MCF 10A (cell line): ENCODE measurements at places on chromosomes 6 and 20. TPM values are rescaled to one million over a fixed set of nuclear protein-coding genes. Genes with fewer than 3 reads are reported as not detected.

GRCh38 chr6:126447367-126447766, 107.5 kb downstream of the CENPW start:
- H3K27ac ChIP-seq = no peak overlapping the region
- no peak overlapping the region for H3K4me3 ChIP-seq
- H3K27me3 ChIP-seq = no peaks in the 10 kb centered on the region
- no peaks in the 10 kb centered on the region for H3K36me3 ChIP-seq
- DNase-seq = no peak

STX11 gene
- total RNA-seq = 1.1 and 2.1 TPM in 2 replicates

DNA sequence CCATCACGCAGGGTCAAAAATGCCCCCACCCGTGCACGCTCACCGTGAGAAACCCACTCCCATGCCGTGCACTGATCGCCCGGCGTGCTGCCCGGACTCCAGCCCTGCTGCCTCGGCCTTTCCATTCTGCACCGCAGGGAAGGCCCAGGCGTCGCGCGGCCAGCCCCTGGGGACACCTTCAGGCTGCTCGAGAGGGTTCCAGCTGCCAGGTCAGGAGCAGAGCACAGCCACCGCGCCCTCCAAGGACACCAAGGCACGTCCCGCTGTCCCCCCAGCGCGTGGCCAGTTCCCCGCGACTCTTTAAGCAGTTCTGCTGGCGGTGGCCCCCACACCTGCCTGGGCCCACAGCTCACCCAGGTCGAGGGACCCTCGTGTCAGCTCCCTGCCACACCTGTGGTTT, 314.3 kb upstream of the QKI start:
- no peaks in the 10 kb centered on the region for H3K36me3 ChIP-seq
- DNase-seq = no peak
- no peaks in the 10 kb centered on the region for H3K4me1 ChIP-seq

GRCh38 chr20:61230-61629, 26.2 kb upstream of the DEFB125 start:
- H3K4me1 ChIP-seq = no peaks in the 10 kb centered on the region
- no peaks in the 10 kb centered on the region for H3K36me3 ChIP-seq
- H3K27me3 ChIP-seq = no peaks in the 10 kb centered on the region
- DNase-seq = no peak
- no peak overlapping the region for H3K4me3 ChIP-seq

DNA sequence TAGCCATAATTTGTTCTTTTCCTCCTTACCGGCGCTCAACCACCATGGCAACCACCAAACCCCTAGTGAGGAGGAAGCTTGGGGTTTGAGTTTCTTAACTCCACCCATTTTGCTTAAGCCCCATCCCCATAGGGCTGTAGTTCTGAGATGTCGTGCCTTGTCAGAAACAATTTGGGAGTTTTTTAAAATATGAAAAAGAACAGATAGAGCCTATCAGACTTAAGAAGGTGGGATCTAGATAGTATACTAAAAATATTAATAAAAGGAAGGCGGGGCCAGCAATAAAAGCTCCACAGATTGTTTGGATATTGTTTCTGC, 5.6 kb downstream of the BRD2 start:
- peak overlapping the region; percentile 90 for H3K4me3 ChIP-seq
- H3K36me3 ChIP-seq = peaks cover 87% of the 10 kb centered on the region
- H3K27ac ChIP-seq = peak overlapping the region; percentile 99
- no peaks in the 10 kb centered on the region for H3K27me3 ChIP-seq

DNA sequence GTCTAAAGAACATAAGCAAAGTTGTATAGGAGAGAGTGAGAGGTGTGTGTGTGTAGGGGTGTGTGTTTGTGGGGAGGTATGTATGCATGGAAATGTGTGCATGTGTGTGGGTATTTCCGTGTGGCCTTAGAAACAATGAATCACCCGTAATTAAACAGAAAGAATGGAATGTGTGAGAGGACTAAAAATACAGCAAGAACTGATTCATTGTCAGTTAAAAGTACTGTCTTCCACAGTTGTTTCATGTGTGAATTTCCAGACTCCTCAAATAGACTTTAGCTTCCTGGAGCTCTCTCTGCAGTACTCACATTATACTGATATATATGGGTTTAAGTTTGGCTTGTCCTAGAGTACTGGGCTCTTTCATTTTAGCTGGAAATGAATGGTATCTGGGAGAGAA, 145.7 kb downstream of the RIMS1 start:
- H3K4me3 ChIP-seq = no peak overlapping the region
- no peak for DNase-seq
- H3K36me3 ChIP-seq = no peaks in the 10 kb centered on the region
- H3K27ac ChIP-seq = no peak overlapping the region
- peaks cover 37% of the 10 kb centered on the region for H3K27me3 ChIP-seq

- H3K4me1 ChIP-seq = peaks cover 33% of the 10 kb centered on the region
- no peaks in the 10 kb centered on the region for H3K27me3 ChIP-seq
- peak; percentile 23 for DNase-seq
- peaks cover 42% of the 10 kb centered on the region for H3K36me3 ChIP-seq
- peak overlapping the region; percentile 88 for H3K4me3 ChIP-seq
Measured at GRCh38 chr6:131948692-131949619, 2.2 kb downstream of the CCN2 start.

DNA sequence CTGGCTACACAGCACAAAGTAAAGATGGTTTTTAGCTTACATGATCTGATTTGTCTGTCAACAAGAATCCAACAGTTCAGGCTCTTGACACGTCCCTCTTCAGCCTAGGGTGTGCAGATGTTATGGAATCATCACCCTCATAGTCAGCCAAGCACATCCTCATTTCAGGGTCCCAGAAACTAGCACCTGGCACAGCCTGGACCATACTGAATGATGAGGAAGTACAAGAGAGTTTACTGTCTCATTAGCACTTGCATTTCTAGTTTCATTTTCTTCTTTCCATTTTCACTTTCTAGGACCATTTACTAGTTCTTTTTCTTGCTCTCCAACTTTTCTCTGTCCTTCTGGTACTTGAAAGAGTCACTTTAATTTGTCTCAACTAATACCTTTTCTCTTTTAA, 6.5 kb downstream of the RIPOR2 start:
- H3K27me3 ChIP-seq = no peaks in the 10 kb centered on the region
- DNase-seq = no peak
- H3K27ac ChIP-seq = no peak overlapping the region
- no peak overlapping the region for H3K4me3 ChIP-seq

DNA sequence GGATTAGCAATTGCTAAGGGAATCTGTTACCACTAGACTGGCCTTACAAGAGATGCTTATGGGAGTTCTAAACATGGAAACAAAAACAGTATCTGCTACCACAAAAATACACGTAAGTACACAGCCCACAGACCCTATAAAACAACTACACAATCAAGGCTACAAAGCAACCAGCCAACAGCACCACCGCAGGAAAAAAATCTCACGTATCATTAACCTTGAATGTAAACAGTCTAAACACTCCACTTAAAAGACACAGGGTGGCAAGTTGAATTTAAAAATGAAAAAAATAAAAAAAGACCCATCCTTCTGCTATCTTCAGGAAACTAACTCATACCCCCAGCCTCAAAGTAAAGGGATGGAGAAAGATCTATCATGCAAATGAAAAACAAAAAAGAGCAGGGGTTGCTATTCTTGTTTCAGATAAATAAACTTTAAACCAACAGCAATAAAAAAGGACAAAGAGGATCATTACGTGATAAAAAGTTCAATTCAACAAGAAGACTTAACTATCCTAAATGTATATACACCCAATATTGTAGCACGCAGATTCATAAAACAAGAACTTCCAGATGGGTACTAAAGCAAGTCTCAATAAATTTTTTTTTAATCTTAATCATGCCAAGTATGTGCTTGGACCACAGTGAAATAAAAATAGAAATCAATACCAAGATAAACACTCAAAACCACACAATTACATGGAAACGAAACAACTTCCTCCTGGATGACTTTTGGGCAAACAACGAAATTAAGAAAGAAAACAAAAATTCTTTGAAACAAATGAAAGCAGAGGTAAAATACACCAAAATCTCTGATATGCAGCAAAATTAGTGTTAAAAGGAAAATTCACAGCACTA, 52.3 kb downstream of the RNGTT start:
- H3K27me3 ChIP-seq = no peaks in the 10 kb centered on the region
- peaks cover 6% of the 10 kb centered on the region for H3K4me1 ChIP-seq
- DNase-seq = no peak
- no peak overlapping the region for H3K27ac ChIP-seq
- no peak overlapping the region for H3K4me3 ChIP-seq

BPIFB1 gene
- total RNA-seq = not detected in 2 replicates

- peaks cover 5% of the 10 kb centered on the region for H3K36me3 ChIP-seq
- no peaks in the 10 kb centered on the region for H3K4me1 ChIP-seq
- H3K4me3 ChIP-seq = no peak overlapping the region
- H3K27ac ChIP-seq = no peak overlapping the region
- no peaks in the 10 kb centered on the region for H3K27me3 ChIP-seq
Measured at GRCh38 chr20:61933951-61934715, 131.5 kb downstream of the TAF4 start.

DNA sequence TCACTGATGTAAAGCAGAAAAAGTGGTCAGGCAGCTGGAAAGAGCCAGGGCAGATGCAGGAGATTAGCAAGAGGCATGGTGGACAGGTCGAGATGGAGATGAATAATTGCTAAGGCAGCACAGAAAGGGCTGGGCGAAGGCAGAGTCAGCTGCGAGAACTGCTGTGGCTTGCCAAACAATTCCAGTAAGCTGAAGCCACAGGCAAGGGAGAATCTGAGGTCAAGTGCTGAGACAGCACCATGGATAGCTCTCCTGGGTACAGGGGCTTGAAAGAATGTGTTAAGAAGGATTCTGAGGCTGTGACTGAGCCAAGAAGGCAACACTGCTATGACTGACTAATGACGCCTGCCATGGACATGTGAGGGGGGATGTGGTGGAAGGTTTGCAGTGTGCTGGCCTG, 220.8 kb upstream of the FOXA2 start:
- H3K4me1 ChIP-seq = peaks cover 10% of the 10 kb centered on the region
- no peaks in the 10 kb centered on the region for H3K27me3 ChIP-seq
- H3K27ac ChIP-seq = no peak overlapping the region
- peak; percentile 80 for DNase-seq
- no peaks in the 10 kb centered on the region for H3K36me3 ChIP-seq

DNA sequence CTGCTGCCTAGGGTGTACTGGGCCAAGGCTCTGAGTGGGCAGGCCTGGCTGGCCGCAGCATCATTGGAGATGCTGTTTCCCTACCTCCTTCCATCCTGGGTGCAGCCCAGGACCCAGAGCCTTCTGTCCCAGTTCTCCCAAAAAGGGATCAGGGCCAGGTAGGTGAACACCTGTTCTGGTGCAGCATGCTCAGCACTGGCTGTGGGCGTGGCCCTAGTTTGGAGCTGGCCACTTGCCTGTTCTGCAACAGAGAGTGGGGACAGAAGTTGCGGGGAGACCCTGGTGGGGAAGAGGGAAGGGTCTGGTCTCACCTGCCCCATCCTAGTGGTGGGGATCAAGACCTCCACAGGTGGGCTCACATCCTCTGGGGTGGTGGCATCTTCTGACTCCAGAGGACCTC, 1.4 kb upstream of the ARMC12 start:
- H3K4me1 ChIP-seq = peaks cover 40% of the 10 kb centered on the region
- no peaks in the 10 kb centered on the region for H3K36me3 ChIP-seq
- H3K27me3 ChIP-seq = no peaks in the 10 kb centered on the region
- no peak overlapping the region for H3K27ac ChIP-seq

SLC17A3 gene
- not detected in 2 replicates for total RNA-seq

GRCh38 chr20:761418-762381, 6.6 kb downstream of the SLC52A3 start:
- H3K4me1 ChIP-seq = no peaks in the 10 kb centered on the region
- H3K36me3 ChIP-seq = no peaks in the 10 kb centered on the region
- peaks cover under 1% of the 10 kb centered on the region for H3K27me3 ChIP-seq
- DNase-seq = no peak
- H3K4me3 ChIP-seq = no peak overlapping the region

EFCAB8 gene
- not detected in 2 replicates for total RNA-seq

PLEKHG1 gene
- 11.6 and 16.8 TPM in 2 replicates for total RNA-seq

- H3K4me1 ChIP-seq = no peaks in the 10 kb centered on the region
- DNase-seq = no peak
- no peaks in the 10 kb centered on the region for H3K27me3 ChIP-seq
- H3K36me3 ChIP-seq = peaks cover 7% of the 10 kb centered on the region
Measured at GRCh38 chr6:154502553-154502952, 7.9 kb downstream of the CNKSR3 start.

- DNase-seq = no peak
- H3K36me3 ChIP-seq = peaks cover 32% of the 10 kb centered on the region
- H3K4me1 ChIP-seq = peaks cover 71% of the 10 kb centered on the region
- no peaks in the 10 kb centered on the region for H3K27me3 ChIP-seq
- no peak overlapping the region for H3K4me3 ChIP-seq
- H3K27ac ChIP-seq = peak overlapping the region; percentile 97
Measured at GRCh38 chr20:13031751-13032150, 23.0 kb downstream of the SPTLC3 start.

GRCh38 chr6:10617008-10617696, 77.3 kb downstream of the C6orf52 start:
- H3K36me3 ChIP-seq = no peaks in the 10 kb centered on the region
- H3K27me3 ChIP-seq = no peaks in the 10 kb centered on the region
- H3K4me3 ChIP-seq = no peak overlapping the region
- no peaks in the 10 kb centered on the region for H3K4me1 ChIP-seq

DNA sequence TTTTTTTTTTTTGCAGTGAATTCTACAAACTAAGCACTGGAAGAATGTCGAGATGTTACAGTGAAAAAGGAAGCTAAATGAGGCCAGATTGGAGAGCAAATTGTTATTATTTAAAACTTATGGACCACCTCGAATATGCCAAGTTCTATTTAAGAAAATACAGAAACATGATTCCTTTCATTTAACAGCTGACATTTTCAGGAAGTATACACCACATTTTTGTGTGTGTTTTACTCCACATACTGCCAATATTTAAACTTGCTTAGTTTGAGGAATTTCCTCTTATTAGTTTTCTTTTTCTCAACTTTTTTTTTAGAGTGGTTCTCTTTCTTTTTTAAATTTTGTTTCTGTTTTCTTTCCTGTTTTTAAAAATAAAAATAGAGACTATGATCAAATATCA, 37.0 kb upstream of the GCLC start:
- no peak overlapping the region for H3K4me3 ChIP-seq
- peaks cover 12% of the 10 kb centered on the region for H3K4me1 ChIP-seq
- H3K27me3 ChIP-seq = no peaks in the 10 kb centered on the region
- H3K36me3 ChIP-seq = no peaks in the 10 kb centered on the region
- no peak overlapping the region for H3K27ac ChIP-seq

HLA-DMA gene
- total RNA-seq = 2.4 and 2.9 TPM in 2 replicates

CCN2 gene
- total RNA-seq = 10.9 and 49.4 TPM in 2 replicates

- no peak overlapping the region for H3K27ac ChIP-seq
- no peak overlapping the region for H3K4me3 ChIP-seq
- H3K27me3 ChIP-seq = no peaks in the 10 kb centered on the region
- H3K4me1 ChIP-seq = peaks cover 13% of the 10 kb centered on the region
- H3K36me3 ChIP-seq = peaks cover 5% of the 10 kb centered on the region
- DNase-seq = no peak
Measured at GRCh38 chr6:38114976-38115625, 295.6 kb downstream of the ZFAND3 start.

SNAP91 gene
- total RNA-seq = not detected in 2 replicates

DNA sequence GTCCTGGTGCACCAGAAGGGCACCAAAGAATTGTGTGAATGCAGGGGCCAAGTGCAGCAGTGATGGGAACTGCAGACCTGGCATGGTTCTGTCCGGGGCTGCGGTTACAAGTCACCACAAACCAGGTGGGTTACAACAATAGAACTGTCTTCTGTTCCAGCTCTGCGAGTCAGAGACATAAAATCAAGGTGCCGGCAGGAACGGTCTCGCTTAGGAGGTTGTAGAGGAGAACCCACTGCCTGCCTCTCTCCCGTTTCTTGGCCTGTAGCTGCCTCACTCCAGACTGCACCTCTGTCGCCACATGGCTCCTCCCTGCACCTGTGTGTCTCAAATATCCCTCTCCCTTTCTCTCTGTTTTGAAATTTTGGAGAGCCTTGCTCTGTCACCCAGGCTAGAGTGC, 143.3 kb downstream of the TAF4 start:
- no peak overlapping the region for H3K27ac ChIP-seq
- H3K4me3 ChIP-seq = no peak overlapping the region
- H3K4me1 ChIP-seq = peaks cover 9% of the 10 kb centered on the region
- no peaks in the 10 kb centered on the region for H3K36me3 ChIP-seq
- no peak for DNase-seq
